Central memory CD8-positive, alpha-beta T cell (primary cell): ENCODE measurements at places on chromosomes 11 and 22.

- no peaks in the 10 kb centered on the region for H3K36me3 ChIP-seq
- no peak overlapping the region for H3K4me3 ChIP-seq
- H3K4me1 ChIP-seq, result no peaks in the 10 kb centered on the region
- H3K27ac ChIP-seq, result no peak overlapping the region
- no peak for DNase-seq
- peaks cover 94% of the 10 kb centered on the region for H3K27me3 ChIP-seq
These were observed 3.9 kb downstream of the SCGB1D1 start for GRCh38 chr11:62193952-62194351.

- H3K27ac ChIP-seq, result no peak overlapping the region
- no peaks in the 10 kb centered on the region for H3K36me3 ChIP-seq
These were observed 199.5 kb downstream of the TENM4 start for GRCh38 chr11:79241205-79241851.

DNA sequence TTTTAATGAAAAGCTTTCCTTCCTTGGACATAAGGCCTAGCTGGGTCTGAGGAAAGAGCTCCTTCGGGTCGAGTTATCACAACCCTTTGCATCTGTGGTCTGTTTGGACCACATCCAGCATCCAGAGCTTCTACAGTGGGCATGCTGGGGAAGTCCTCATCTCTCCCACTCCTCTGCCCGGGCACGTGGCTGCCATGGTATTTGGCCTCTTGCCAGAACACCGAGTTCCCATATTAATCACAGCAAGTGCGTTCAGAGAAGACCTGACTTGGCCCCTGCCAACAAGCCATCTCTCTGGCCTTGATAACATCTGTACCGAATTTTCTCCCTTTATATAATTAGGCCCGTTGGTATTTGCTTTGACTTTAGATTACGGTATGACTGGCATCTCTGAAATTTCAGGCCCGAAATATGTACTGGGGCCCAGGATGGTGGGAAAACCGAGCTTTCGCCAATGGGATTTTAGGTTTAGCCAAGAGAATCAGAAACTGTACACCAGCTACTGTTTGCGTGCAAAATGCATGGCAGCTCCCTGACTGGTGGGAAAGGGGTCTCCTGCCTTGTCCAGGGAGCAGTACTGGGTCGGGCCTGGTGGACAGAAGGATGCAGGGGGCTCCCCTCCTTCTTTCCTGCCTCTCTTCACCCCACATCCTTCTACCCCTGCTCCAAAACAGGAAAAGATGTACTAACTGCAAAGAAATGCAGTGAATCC, 90.0 kb downstream of the MICAL2 start:
- H3K4me1 ChIP-seq, result peaks cover 67% of the 10 kb centered on the region
- peaks cover 13% of the 10 kb centered on the region for H3K36me3 ChIP-seq
- DNase-seq, result no peak

DNA sequence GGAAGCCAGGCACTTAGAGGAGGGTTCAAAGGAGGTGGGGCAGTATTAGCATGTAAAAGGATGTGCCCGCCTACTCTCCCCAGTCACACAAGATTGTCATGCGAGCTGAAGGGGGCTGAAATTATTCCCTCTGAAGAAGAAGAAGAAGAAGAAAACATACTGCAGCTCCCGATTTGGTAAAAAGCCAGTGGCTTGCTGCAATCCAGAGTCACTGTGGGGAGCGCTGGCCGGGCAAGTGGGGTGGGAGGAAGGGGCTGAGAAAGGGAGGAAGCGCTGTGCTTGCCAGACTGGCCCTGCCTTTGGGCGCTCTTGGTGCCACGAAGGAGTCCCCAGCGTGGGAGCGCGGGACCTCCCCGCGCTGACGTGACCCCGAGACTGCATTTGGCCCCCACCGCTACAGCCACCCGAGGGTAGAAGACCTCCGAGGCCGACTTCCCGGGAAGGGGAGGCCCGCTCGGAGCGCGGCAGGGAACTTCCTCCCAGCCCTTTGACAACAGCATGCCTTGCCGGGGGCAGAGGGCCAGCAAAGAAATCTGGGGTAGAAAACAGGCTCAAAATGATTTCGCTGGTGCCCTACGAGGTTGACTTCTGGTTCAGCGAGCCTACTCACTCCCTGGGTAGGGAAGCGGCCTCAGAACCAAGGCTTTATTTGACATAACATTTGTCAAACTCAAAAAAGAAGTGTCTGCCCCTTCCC, 906.3 kb downstream of the DLG2 start:
- no peaks in the 10 kb centered on the region for H3K27me3 ChIP-seq
- H3K27ac ChIP-seq, result no peak overlapping the region
- H3K4me3 ChIP-seq, result no peak overlapping the region
- H3K36me3 ChIP-seq, result no peaks in the 10 kb centered on the region

GRCh38 chr11:17432002-17432401, 43.5 kb upstream of the KCNJ11 start:
- H3K36me3 ChIP-seq, result no peaks in the 10 kb centered on the region
- DNase-seq, result no peak
- H3K27me3 ChIP-seq, result peaks cover 34% of the 10 kb centered on the region
- no peak overlapping the region for H3K27ac ChIP-seq
- no peaks in the 10 kb centered on the region for H3K4me1 ChIP-seq
- H3K4me3 ChIP-seq, result no peak overlapping the region

DNA sequence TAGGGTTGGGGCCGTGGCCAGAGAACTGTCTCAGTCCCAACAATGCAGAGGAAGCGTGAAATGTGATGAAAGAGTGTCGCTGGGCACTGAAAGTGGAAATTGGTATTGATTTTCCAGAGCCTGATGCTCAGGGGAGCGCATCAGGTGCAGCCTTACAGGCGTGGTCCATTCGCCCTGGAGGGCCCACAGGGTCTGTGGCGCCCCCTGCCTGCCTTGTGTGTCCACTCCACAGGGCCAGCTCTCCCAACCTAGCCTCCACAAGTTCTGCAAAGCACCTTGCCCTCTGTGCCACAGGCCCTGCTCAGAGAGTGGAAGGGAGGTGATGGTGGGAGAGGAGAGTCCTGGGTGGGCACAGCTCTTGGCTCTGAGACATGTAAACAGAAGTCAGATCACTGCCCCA, 54.9 kb upstream of the LMO1 start:
- H3K36me3 ChIP-seq, result no peaks in the 10 kb centered on the region
- peaks cover 37% of the 10 kb centered on the region for H3K27me3 ChIP-seq
- H3K4me1 ChIP-seq, result no peaks in the 10 kb centered on the region
- H3K4me3 ChIP-seq, result no peak overlapping the region

- DNase-seq, result no peak
- H3K27me3 ChIP-seq, result no peaks in the 10 kb centered on the region
These were observed 20.8 kb upstream of the IL18BP start for GRCh38 chr11:71977743-71978418.

GRCh38 chr11:89119426-89119825, 53.6 kb upstream of the GRM5 start:
- no peak for DNase-seq
- no peak overlapping the region for H3K4me3 ChIP-seq
- no peaks in the 10 kb centered on the region for H3K27me3 ChIP-seq
- no peaks in the 10 kb centered on the region for H3K4me1 ChIP-seq
- H3K27ac ChIP-seq, result no peak overlapping the region

DNA sequence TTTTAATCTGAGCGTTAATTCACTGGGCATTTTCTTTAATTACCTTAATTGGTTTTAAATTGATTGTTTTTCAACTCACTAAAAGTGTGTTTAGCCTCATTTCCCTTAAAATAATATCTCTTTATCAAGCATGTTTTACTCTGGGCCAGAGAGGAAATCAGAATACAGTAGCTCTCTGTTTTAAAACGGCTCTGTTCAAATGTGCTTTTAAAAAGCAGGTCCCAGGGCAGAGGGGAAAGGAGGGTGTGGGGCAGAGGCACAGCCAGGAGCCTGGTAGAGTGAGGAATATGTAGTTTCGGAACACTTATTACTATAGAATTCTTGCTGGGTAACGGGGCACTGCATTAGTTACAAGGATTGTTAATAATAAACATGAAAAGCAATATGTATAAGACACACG, 47.6 kb downstream of the FBXO7 start:
- DNase-seq, result no peak
- H3K4me1 ChIP-seq, result no peaks in the 10 kb centered on the region
- no peaks in the 10 kb centered on the region for H3K36me3 ChIP-seq

DNA sequence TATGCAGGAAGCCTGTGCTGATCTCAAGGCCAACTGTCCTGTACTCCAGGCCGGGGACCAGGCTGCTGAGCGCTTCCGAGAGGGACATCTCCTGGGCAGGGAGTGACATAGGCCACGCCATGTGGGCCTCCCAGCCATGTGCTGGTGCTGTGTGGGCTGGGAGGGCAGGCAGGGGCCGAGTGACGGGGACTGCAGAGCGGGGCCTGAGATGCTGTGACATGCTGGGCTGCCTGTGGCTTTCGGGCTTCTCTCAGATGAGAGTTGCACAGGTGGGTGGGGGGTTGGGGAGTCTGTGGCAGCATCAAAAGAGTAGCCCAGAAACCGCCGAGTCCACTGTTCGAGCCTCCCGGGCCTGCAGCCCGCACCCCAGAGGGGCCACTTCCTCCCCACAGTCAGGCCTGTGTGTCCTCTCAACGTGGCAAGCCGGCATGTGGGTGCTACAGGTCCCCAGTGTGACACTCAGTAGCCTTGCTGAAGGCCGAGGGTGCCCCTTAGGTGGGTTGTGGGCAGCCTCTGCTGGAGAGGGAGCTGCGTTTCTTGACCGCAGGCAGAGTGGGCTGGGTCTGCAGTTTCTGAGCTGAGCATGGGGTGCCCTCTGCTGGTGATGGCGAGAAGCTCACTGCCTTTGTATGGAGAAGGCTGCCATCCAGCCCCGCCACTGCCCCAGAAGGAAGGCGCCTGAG, 101.2 kb downstream of the BCR start:
- peak; percentile 77 for DNase-seq
- no peak overlapping the region for H3K4me3 ChIP-seq
- H3K4me1 ChIP-seq, result peaks cover 40% of the 10 kb centered on the region
- H3K27me3 ChIP-seq, result no peaks in the 10 kb centered on the region
- H3K36me3 ChIP-seq, result peaks cover 16% of the 10 kb centered on the region
- peak overlapping the region; percentile 32 for H3K27ac ChIP-seq
